ENCODE measurements at places on chromosomes 12 and 14.

DNA sequence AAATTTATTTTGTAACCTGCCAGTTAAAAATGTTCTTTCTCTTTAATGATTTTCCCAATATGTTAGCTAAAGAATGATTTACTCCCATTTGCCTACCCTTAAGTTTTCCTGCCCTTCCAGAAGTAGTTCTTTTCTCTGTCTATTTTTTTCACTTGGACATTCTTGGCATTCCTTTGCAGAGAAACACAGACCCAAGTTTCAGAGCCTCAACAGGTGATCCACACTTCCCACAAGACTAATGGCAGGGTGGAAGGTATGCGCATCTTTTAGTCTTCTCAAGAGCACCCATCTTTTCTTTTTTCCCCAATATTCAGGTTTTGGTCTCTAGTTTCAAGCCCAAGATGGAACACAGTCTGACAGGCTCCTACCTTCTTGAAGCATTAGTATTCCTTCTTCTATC is 420.7 kb downstream of the ADAMTS20 start:
- DNase-seq = no peak

- DNase-seq = no peak
These were observed 22.9 kb upstream of the CALM1 start for GRCh38 chr14:90373887-90374286.

DNA sequence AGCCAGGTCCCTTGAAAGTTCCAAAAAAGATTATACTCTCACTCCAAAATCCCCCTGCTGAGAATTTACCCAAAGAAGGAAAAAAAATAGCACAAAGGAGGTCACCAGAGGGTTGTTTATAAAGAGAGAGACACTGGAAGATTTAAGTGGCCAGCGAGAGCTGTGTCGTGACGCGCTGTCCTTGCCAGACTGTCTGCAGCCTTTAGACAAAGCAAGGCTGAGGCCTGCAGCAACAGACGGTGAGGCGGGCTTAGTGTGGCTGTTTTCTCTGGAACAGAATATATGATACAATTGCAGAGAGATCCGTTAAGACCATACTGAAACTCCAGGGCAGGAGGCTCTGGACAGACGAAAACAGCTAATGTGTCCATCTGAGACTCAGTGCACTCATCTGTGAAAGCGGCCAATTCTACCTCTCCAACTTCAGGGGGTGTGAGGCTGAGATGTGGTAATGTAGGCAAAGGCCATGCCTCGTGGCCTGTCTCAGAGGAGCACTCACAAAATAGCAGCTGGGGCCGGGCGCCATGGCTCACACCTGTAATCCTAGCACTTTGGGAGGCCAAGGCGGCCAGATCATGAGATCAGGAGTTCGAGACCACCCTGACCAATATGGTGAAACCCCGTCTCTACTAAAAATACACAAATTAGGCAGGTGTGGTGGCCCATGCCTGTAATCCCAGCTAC is 36.2 kb downstream of the ANAPC7 start:
- DNase-seq = peak; percentile 71

DNA sequence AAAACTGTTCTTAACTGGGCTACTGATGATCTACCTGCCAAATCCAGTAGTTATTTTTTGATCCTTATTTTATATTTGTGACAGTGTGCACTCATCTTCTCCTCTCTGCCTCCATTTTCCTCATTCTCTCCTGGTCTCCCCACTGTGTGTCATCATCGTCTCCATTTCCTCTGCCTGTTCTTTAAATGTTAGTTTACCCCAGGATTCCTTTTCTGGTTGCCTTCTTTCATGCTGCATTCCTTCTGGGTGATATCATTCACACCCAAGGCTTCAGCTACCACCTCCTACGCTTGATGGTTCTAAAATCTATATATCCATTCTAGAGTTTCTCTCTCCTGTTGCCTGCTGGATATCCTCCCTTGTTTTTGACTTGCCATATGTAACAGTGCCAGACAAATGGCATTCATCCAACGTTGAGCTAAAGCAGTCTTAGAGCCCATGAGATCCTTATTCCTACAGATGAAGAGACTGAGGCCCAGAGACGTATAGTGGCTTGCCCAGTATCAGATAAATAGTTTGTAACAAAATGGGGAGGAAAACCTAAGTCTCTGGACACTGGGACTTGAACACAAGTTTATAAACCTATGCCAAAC is 109.5 kb downstream of the DIP2B start:
- DNase-seq = peak; percentile 48

- DNase-seq = no peak
These were observed 60.3 kb upstream of the GALNT9 start for GRCh38 chr12:132389526-132390286.

DNA sequence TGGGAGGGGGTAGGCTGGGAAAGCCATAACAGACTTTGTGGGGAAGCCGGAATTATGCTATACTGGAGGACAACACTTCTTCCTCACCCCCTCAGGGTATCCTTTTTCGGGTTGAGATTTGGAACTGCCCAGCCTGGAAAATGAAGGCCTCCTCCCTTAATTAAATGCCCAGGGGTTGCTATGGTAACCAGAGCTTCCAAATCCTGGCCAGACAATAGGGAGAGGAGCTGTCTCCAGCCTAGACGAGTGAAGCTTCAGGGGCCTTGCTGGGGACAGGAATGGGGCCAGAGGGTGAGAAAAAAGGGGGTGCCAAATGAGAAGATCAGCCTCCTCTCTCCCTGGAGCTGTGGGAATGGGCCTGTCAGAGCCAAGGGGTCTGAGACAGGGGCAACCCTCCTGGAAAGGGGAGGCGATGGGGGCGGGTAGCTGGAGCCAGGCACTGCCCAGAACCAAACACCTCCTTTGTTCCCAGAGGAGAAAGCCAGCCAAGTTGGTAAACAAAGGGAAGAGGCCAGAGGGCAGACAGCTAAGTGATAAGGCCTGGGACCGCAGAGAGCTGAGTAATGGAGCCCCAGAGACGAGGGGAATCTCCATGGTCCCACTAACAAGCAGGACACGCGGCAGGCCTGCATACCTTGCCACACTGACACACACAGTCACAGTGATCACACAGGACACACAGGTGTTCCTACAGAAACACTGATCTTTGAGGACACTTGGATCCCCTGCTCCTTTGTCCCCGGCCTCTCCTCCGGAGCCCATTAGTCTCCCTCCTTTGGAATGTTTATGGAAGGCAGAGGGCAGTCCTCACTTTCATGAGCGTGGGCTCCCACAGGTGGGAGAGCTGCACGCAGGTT is 17.9 kb upstream of the RND1 start:
- no peak for DNase-seq

- DNase-seq = peak; percentile 85
These were observed 104.5 kb downstream of the TGFB3 start for GRCh38 chr14:75877292-75877691.

- DNase-seq = peak; percentile 25
These were observed 138.9 kb downstream of the HMGA2 start for GRCh38 chr12:65962921-65963861.

GRCh38 chr12:90299121-90299520 is 590.5 kb upstream of the ATP2B1 start:
- DNase-seq = no peak

GRCh38 chr12:57521525-57522010 is 1.1 kb upstream of the MBD6 start:
- DNase-seq = peak; percentile 53

DNA sequence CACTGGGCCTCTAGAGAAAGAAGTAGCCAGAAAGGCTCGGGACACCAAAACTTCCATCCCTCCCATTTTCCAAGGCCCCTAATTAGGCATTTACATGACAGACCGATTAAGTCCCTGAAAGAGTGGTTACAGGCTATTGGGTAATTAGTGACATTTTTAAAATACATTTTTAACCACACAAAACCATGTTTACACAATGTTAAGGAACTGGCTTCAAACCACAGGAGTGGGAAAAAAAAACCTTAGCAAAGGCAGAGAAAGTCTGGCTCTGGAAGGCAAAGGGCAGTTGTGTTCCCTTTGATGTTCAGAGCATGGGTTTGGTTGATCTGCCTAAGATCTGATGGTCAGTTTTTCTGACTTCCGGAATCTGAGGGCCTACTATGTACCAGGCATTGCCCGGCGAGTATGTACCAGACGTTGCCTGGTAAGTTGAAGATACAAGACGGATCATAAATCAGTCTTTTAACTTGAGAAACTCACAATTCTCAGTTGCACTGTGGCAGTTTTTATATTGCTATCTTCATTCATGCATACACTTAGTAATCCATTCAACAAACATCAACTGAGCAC is 576.5 kb downstream of the MED13L start:
- DNase-seq = no peak

- no peak for DNase-seq
These were observed 175.3 kb downstream of the EMP1 start for GRCh38 chr12:13371797-13372196.

DNA sequence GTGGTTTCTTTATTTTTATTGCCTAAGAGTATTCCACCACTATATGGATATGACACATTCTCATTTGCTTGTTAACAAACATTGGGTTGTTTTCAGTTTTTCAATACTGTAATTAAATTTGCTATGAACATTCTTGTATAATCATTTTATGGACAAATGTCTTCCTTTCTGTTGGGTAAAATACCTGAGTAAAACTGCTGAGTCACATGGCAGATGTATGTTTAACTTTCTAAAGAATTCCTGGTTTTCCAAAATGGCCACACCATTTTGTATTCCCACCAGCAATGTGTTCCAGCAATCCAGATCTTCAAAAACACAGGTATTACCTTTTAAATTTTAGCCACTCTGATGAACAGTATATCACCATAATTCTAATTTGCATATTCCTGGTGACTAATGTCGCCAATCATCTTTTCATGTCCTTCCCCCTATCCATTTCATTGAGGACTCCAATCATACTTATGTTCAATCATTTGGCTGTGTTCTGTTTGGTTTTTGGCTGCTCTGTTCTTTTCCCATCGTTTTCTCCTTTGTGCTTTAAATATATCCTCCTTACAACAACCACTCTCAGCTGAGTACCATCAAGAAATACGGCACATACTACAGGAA is 36.0 kb downstream of the CDK17 start:
- no peak for DNase-seq

- DNase-seq = no peak
These were observed 1003.8 kb downstream of the TMTC2 start for GRCh38 chr12:83690465-83690864.

DNA sequence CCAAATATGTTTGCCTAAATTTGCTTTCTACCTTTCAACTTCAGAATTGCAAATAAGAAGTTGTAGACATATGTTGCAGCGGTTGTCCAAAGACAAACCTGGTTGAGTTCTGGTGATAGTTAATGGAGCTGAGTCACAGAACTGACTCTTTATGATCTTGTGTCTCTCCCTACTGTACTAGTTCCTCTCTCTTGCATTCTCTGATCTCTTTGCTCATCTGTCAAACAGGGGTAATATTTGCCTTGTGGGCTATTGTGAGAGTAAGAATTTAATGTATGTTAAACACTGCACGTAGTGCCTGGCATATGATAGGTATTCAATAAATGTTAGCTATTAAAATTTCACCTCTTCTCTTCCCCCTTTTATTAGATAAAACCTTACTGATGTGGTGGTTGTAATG is 283.5 kb upstream of the RGS6 start:
- DNase-seq = no peak

- peak; percentile 26 for DNase-seq
These were observed 543 bp upstream of the GLIPR1 start for GRCh38 chr12:75479963-75480461.

DNA sequence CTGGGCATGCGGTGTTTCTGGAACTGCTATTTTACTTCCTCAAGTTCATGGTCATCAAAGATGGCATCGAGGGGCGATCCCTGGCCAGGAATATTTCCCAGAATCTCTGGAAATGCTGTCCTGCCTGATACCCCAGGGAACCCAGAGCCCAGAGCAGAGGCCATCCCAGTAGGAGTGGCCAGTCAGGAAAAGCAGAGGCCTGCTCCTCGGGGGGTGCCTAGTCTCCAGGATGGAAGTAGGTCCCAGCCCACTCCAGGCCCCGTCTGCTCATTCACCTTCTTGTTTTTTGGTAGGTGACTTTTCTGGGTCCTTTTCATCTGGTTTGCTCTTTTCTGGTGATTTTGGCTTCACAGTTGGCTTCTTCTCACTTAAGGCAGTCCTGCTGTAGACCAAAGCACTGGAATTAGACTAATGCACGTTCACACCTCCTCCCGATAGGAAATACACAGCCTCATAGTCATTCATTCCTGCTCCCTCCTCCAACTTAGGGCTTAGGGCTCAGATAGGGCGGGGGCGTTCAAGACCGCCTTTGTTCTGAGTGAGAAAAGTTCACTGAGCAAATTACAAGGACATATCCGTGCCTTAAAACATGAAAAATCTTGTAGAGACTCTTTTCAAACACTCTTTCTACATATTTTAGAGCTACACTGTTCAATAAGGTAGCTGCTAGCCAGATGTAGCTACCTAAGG is 51.1 kb downstream of the TRAFD1 start:
- DNase-seq = no peak

DNA sequence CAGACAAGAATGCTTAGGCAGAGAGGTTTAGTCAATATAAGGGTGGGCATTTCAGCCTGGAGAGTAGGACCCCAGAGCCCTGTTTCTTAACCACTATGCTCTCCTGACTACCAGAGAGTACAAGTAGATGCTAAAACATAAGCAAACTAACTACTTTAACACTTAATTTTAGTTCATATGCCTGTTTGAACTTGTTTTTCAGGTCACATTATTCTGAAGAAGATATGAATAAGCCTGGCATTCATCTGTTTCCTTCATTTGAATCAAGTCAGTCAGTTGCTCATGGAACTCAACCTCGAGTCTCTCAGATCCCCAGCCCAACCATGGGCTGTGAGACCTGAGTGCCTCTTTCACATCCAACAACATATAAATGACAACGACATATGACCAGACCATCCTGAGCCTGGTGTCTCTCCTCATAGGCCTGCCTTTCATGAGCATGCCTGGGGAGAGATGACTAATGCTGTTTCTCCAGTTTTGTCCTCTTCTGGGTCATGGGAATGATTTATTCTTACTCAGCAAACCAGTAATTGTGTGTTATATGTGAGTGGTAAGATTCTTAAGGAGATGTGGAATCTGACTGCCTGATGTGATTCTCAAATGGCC is 251.1 kb upstream of the BTG1 start:
- no peak for DNase-seq

GRCh38 chr14:93044121-93044520 is 71.6 kb downstream of the ITPK1 start:
- DNase-seq = no peak

GRCh38 chr14:21322716-21323115 is 42.8 kb downstream of the RPGRIP1 start:
- DNase-seq = no peak

DNA sequence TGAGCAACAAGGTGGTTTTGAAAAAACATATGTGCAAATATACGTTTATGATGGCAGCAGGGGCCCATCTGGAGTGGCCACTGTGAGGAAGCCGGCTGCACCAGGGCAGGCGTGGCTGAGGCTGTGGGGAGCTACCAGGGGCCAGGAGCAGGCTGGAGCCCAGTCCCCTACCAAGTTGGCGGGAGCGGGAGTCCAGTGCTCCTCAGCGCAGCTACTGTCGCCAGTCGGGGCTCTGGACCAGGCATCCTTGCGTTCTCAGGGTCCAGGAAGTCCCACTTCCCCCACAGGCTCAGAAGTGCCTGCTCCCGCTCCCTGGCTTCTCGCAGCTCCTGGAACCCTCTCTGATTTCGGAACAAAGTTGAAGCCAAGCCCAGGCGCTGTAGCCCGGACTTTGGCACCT is 1377.5 kb upstream of the FLRT2 start:
- DNase-seq = no peak

GRCh38 chr14:99718031-99718810 is 34.1 kb downstream of the CYP46A1 start:
- no peak for DNase-seq

All from muscle of back (tissue), 13 donors.